ENCODE measurements at places on chromosomes 1 and 21.
A peak's percentile ranks its signal among the peaks of the same experiment; 100 is the strongest.

DNA sequence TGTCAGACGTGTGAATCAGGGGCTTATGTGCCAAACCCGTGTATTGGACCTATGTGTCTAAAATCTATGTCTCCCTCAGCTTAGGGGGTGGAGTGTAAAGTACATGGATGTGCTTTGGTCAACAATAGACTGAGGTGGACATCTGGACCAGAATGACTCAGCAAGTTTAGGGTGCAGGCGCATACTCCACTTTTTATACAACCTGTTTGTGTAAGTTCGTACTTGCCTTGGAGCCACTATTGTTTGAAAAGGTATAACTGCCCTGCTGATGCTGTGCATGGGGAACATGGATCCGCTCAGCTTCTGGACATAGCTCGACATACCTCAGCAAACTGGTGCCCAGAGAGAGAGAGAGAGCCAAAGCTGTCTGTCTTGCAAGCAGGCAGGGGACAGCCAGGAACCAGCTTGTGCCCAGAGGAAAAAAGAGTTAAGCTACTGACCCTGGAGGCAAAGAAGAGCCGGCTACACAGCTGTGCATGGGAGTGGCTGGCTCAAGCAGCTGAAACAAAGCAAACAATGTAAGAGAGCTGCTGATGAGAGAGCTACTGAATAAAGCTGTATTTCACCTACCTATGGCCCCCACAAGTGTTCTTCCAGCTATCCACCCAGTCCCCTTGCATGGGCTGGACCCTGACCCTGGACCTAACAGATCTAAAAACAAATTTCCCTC, 41.2 kb downstream of the GJA5 start:
- peak; percentile 44 for DNase-seq

DNA sequence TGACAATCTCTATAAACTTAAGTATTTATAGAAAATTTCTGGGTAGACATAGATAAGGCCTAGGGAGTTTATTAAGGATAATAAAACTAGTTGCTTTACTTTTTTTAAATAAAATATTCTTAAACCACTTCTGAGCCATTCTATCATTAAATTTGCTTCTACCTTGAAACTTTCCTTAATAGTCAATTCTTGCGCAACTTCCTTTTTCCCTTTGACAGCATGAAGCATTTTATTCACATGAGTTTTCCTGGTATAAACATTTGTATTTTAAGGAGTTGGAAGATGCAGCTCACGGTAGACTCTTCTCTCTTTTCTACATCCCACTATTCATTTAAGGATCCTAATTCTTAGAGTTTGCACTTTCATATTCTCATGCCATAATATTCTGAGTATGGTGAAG, 75.8 kb upstream of the DPH5 start:
- peak; percentile 23 for DNase-seq

GRCh38 chr1:43651902-43652301, 2.0 kb downstream of the KDM4A start:
- no peak for DNase-seq

GRCh38 chr1:27915082-27915575, 19.7 kb upstream of the SMPDL3B start:
- no peak for DNase-seq

DNA sequence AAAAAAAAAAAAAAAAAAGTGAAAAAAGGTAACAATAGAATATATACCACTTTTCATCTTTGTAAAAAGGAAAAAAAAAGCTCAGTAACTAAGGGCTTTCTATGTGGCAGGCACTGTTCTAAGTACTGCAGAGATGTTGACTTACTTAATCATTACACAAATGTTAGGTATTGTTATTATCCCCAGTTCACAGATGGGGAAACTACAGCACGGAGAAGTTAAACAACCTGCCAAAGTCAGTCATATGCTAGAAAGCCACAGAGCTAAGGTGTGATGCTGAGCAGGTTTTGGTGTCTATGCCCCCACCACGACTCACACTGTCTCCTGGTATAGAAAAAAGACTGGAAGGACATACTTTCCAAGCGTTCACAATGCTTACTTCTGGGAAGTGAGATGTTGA, 6.6 kb upstream of the PNRC2 start:
- peak; percentile 62 for DNase-seq

DNA sequence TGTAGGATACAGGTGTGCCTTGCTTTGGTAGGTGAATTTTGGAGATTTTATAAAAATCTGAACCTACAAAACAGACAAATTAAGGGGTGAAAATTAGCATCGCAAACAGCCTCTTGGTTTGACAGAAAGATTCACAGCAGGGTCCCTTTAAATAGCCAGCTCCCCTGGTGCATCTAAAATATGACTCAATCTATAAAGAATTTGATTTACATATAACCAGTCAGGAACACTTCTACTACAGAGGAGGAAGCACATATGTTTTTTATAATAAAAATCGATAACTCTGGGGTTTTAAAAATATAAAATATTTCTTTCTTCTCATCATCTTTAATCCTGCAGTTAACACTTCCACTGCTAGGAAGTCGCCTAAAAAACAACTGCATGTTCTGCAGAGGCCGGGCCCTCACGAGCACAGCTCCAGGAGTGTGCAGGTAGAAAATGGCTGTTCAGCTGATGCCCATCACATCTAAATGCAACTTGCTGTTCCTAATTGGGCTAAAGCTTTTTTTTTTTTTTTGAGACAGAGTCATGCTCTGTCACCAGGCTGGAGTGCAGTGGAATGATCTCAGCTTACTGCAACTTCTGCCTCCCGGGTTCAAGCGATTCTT, 203.4 kb downstream of the HS2ST1 start:
- DNase-seq = peak; percentile 47

DNA sequence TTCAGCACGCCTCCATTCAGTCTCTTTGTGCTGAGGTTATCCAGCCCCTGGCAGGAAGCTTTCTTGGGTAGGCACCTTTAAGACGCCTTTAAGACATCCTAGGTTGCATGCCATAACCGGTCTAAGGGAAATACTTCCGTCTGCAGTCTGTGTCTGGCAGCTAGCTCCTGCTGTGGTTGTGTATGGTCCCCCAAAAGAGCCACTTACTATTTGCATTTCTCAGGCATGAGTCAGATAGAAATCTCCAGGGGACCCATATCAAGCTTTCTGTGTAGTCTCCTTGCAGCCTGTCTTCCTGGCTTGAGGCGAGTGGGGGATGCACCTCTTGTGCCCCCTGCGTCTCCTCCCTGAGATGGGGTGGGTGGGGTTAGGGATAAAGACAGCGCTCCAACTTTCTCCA, 10.0 kb upstream of the RYR2 start:
- peak; percentile 21 for DNase-seq

DNA sequence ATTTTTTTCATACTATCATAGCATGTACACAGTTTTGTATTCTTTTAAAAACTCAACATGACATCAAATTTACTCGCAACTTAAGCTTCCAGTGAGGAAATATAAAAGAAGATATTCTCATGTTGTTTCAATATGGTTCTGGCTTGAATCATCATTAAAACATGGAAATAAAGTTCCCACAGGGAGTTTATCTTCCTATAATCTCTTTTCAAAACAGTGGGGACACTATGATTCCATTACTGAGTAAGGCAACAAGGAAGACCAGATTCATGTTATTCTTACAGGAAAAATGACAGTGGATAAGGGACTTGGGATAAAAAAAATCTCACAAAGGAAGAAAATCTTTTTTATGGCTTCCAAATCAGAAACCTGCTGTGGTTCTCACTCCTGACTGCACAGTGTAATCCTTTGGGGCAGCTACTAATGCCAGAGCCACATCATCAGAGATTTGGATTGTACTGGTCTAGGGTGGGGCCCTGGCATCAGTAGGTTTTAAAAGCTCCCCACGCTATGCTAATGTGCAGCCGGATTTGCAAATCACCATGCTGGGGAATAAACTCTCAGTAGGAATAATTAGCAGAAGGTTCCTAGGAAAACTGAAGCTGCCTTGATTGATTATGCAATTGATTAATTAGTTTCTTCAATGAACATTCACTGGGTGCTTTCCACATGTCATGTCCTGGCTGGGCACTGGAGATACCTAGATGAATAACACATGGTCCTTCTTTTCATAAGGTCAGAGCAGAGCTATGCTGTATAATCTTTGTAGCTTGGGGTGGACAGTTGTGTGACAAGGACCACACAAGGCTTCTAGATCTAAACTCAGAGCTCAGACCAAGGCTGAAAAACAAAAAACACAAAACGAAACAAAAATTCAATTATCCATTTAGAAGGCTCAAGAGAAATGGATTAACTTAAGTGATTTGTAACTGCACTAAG, 71.1 kb upstream of the C8B start:
- DNase-seq = no peak

GRCh38 chr1:59445040-59445439, 148.1 kb downstream of the FGGY start:
- peak; percentile 80 for DNase-seq
